ENCODE measurements at places on chromosomes 2 and 18.

DNA sequence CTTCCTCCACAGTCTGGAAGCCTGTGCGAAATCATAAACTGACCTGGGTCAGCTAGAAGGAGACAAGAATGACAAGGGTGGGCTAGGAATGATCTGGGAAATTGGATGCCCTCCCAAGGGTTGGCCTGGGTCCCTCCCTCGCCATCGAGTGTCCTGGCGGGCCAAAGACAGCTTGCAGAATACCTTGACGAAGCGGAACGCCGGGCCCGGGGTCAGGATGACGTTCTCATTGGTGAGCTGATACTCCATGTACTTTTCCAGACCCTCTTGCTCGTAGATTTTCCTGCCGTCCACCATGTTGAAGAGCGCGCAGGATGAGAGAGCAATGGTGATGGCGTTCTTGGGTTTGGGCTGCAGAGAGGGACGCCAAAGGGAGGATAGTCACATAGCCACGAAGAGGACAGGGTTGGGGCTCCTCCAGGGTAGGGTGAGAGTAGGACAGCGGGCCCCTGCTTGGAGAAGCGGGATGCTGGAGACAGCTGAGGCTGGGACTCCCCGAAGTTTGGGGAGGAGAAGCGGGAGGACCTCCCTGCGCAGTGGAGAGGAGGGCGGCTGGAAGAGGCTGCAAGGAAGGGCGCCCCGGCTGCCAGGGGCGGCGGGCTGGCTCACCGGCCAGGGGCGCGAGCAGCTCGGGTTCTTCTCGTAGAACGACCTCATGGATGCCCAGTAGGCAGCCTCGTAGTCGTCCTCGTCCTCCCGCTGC, 5.3 kb downstream of the NT5C1B start:
- DNase-seq = no peak

GRCh38 chr2:190578158-190579057, 43.9 kb upstream of the NEMP2 start:
- DNase-seq = no peak

DNA sequence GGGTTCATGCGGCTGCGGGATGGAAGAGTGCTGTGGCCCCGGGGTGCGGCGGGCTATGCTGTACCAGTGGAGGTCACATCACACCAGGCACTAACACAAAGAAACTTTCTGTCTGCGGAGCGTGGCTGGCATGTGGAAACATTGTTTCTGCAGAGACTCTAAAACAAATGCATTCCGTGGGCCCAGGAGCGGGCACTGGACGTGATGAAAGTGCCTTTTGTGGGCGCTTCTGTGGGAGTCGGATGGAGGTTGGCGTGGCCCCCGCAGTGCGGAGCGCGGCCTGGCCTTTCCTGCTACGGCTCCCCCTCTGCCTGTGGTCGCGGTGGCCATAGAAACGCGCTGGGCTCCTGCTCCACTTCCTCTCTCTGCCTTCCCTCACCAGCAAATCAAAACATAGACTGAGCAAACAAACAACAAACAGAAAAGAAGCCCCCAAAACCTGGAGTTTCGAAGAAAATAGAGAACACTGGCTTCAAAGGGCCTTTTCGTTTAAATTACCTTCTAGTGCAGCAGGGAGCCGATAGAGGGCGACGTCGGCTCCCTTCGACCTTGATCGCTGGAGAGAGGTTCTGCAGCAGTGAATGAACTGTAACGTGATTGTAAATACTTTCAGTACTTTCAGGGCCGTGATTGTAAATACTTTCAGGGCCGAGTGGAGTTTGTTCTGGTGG, 51.4 kb downstream of the KIF5C start:
- DNase-seq = no peak

DNA sequence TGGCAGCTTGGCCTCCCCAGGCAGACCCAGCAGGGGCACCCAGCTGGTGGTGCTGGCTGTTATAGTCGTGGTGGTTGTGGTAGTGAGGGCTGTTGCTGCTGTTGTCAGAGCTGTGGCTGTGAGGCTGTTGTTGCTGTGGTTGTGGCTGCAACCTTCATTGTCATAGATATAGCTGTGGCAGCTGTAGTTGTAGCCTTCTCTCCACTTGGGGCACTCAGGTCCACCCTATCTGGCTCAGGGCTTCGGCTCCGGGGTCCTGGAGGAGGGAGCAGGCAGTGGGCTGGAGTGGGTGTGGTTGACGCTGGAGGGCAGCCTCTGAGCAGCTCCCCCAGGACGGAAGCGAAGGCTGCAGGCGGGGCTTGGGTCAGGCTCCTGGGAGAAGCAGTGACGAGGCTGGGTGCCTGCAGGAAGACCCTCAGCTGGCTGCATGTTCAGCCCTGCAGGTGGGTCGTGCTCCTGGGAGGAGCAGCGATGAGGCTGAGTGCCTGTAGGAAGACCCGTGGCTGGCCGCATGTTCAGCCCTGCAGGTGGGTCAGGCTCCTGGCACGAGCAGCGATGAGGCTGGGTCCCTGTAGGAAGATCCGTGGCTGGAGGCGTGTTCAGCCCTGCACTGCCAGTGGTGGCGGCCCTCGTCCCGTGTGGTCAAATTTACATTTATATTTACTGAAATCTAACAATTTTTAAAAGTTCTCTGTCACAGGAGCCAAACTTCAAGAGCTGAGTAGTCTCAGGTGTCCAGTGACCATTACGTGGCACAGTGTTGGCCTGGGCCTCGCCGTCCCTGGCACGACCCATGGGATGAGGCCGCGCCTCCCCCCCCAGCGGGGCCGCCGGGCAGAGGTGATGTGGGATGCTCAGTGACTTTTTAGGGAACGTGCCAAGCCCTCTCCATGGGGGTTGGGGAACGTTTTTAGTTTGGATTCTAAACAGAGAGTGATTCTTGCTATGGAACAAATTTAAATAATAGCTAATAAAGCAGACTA, 79.2 kb upstream of the PXDN start:
- DNase-seq = no peak

GRCh38 chr2:18883616-18884456, 294.5 kb upstream of the NT5C1B start:
- DNase-seq = no peak

DNA sequence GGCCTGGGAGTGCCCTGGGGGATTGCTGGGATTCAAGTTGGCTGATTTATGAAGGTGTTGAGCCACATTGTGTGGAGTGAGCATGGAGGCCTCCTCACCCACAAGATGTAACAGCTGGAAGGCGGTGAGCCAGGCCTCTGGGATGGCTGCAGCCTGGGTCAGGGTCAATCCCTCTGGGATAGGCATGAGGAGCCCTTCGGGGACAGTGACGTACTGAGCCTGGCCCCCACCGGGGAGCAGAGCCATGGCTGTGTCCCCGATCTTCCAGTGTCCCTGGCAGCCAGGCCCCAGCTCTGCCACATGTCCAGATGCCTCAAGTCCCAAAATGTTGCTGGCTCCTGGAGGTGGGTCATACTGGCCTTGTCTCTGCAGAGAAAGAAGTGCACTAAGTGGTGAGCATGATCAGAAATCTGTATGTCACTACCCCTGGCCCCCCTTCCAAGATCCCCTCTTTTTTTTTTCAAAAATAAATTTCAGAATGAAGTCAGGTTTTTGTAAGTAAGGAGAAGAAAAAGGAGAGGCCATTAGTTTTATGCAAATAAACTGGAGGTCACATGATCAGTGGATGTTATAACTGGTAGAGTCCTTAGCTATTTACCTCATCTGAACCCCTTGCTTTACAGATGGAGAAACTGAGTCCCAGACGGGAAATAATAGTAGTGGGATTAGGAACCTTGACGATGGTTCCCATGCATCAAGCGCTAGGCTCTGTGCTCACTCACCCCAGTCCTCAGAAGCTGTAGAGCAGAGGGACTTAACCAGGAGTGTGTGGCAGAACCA, 1.7 kb downstream of the TP53I3 start:
- no peak for DNase-seq

GRCh38 chr2:192148620-192149321, 46.0 kb downstream of the TMEFF2 start:
- no peak for DNase-seq

DNA sequence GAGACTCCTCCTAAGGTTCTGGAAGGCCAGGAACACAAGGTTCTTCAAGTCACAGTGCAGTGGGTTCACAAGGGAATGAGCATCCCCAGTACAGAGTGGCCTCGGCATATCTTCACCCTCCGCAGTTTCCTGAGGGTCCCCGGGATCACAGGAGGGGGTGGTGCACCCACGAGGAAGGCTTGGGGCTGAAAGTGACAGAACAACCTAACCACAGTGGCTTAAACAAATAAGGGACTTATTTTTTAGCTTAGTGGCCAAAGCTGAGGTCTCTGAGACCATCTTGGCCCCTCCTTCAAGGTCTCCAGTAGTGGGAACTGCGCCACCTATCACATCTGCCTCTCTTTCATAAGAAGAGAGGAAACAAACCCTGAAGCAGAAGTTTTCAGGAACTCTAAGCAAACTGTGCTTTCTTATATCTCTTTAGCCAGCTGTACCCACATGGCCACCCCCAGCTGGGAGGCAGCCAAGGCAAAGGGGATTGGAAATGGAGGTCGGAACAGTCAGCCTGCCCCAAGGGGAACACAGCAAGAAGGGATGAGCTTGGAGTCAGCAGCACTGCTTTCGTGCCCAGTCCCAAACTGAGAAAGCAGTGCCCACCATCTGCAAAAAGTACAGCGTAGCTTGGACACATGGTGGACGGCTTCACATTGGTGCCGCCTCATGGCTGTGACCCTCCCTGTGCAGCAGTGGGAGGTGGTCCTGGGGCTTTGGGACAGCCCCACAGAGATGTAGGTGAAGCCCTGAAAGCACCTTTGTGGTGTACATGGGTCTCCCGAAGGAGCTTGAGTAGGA, 260.0 kb upstream of the ID2 start:
- DNase-seq = no peak

DNA sequence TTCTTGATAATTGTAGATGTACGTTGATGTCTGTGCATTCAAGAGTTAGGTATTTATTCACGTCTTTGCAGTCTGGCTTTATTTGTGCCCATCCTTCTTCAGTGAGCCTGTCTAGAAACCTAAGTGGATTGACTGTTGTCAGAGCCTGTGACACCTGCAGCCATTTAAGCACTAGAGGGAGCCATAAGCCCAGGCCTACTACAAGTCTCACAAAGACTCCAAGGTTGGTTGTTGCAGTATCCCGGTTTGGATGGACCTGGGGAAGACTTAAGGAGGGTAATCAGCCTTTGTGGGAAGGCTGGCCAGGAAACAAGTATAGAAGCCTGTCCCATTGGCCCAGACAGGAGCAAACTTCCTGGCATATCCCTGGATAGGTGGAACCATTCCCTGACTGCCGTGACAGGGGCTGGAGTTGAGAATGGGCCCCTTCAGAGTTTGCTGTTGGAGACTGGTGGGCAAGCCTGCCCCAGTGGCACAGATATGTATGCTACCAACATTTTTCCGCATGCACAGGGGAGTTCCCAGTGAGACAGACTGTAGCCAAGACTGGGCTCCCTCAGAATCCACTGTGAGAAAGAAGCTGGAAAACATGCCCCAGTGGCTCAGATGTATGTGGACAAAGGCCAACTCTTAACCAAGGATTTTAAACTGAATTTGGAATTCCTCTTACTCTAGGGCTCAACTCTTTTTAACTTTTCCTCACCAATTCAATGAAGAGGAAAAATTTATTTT, 9.3 kb upstream of the LRRC30 start:
- no peak for DNase-seq

DNA sequence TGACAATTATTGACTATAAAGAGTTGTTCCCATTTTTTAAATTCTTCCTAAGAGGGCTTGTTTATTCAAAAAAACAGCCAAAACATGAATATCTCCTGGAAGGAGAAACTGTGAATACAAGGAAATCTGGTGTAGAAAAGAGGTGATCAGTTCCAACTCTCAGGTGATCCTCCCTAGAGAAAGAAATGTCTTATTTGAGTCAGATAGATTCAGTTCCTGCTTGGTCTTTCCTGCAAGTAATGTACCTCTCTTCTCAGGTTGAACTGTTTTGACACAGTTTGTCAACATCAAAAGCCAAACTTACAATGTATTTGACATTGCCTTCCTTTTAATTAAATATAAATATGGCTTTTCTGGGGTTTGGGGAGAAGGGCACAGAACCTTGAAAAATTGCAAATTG, 567.4 kb downstream of the ARHGAP15 start:
- no peak for DNase-seq

GRCh38 chr2:174792309-174793025, 28.2 kb upstream of the CHRNA1 start:
- DNase-seq = no peak

DNA sequence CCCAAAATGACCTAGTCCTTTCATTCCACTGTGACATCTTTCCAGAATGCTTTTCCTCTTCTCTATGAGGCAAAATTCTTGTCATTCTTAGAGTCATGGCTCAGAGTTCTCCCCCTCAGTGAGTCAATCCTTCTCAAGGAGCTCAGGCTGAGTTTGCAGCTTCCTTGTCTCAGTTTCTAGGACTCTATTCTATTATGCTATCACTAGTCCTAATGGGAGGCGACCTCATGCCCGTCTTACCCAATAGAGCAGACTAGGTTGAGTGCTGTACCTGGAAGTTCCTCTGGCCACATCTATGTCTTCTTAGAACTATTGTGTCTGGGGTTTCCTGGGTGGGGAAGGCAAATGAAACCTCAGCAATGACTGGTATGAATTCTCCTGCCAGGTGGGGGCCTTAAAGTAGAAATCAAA, 51.5 kb downstream of the HAUS1 start:
- DNase-seq = no peak

GRCh38 chr2:147639891-147640290, 204.9 kb upstream of the ACVR2A start:
- no peak for DNase-seq
